Left lobe of liver (tissue), 2 donors: ENCODE measurements at places on chromosomes 5 and 9. TPM values are rescaled to one million over a fixed set of nuclear protein-coding genes. Genes with fewer than 3 reads are reported as not detected.

Gene ADAMTSL2
- 18.0 TPM for total RNA-seq

Gene RLN2
- total RNA-seq: not detected

Gene ARL14EPL
- not detected for total RNA-seq

Gene ZNF300
- 0.23 TPM for total RNA-seq

Gene TMEM141
- total RNA-seq: 55.1 TPM

Gene CCDC69
- 29.2 TPM for total RNA-seq

Gene PCDHGA12
- 1.0 TPM for total RNA-seq

Gene GFI1B
- 0.15 TPM for total RNA-seq

Gene BRD3
- total RNA-seq: 24.6 TPM

Gene CARTPT
- total RNA-seq: not detected

Gene DTWD2
- 4.6 TPM for total RNA-seq

Gene FOXB2
- total RNA-seq: not detected

Gene GDNF
- total RNA-seq: 0.18 TPM

Gene LCN9
- not detected for total RNA-seq

Gene IFNB1
- not detected for total RNA-seq

Gene WNT8A
- total RNA-seq: not detected

Gene NDUFB6
- 34.7 TPM for total RNA-seq

Gene RPP25L
- 25.5 TPM for total RNA-seq

Gene CHSY3
- 0.83 TPM for total RNA-seq

Gene DMRT3
- not detected for total RNA-seq

Gene CDC20B
- not detected for total RNA-seq

Gene BASP1
- 3.4 TPM for total RNA-seq

Gene IFNE
- not detected for total RNA-seq

Gene ENC1
- 5.8 TPM for total RNA-seq

Gene CREB3
- total RNA-seq: 13.9 TPM

Gene LECT2
- total RNA-seq: 6.5 TPM
